ENCODE measurements at places on chromosomes 11 and 22. TPM values are rescaled to one million over a fixed set of nuclear protein-coding genes. Genes with fewer than 3 reads are reported as not detected.

DNA sequence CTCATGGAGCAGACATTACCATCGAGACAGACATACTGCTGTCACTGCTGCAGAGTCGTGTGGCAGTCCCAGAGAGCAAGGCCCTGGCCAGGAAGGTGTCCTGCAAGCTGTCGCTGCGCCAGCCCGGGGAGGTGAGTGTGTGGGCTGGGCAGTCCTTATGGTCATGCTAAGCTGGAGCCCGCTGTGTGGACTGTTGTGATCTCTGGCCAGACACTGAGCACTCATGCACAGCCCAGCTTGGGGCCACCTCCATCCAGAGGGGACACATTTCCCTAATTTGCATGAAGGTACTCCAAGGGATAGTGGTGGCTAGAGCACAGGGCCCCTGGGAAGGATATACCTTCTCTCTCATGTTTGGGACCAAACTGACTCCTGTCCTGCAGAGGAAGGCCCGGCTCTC, 9.6 kb downstream of the ANKK1 start:
- no peaks in the 10 kb centered on the region for H3K36me3 ChIP-seq
- H3K27me3 ChIP-seq: no peaks in the 10 kb centered on the region
- H3K27ac ChIP-seq: no peak overlapping the region
- H3K4me3 ChIP-seq: no peak overlapping the region
- no peak for DNase-seq

DNA sequence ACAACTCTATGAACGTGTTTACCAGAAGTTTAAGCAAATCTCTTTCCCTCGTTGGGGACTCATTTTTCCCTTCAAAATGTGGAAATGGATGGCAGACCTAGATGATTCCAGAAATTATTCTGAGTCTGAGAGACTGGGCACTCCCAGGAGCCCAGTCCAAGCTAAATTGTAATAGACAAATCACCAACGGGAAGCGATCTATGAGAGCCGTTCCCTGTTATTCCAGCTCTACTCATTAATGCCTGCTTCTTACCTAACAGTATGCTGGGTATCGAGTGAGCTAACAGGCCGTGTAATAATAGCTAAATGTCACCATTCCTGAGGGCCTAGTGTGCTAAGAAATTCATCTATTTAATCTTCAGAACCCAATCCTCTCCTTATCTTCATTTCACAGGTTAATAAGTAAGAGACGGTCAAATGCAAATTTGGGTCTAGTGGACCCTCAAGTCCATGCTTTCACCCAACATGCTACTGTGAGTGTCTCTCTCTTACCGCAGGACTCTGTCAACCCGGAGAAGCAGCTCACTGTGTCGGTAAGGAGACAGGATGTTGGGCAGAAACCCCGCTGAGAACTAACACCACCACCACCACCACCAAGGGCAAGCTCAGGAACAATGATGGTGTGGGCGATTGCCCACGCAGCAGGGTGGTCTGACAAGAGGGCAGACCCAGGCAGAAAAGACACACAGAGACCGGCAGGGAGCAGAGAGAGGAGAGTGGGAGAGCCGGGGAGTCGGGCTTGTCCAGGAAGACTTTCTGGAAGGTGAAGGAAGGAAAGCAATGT, 57.1 kb upstream of the TIMP3 start:
- H3K36me3 ChIP-seq: no peaks in the 10 kb centered on the region
- DNase-seq: no peak
- peaks cover 26% of the 10 kb centered on the region for H3K27me3 ChIP-seq
- H3K27ac ChIP-seq: no peak overlapping the region
- H3K4me3 ChIP-seq: no peak overlapping the region

SLC7A4 gene
- total RNA-seq: not detected

- peaks cover 6% of the 10 kb centered on the region for H3K27me3 ChIP-seq
- H3K4me1 ChIP-seq: peaks cover 2% of the 10 kb centered on the region
- no peak overlapping the region for H3K4me3 ChIP-seq
- H3K27ac ChIP-seq: no peak overlapping the region
Observed at GRCh38 chr11:34267417-34267816, 90.4 kb downstream of the ABTB2 start.

GRCh38 chr11:119880143-119880542, 151.1 kb upstream of the NECTIN1 start:
- DNase-seq: no peak
- no peaks in the 10 kb centered on the region for H3K4me1 ChIP-seq
- H3K4me3 ChIP-seq: no peak overlapping the region

PDGFB gene
- total RNA-seq: 13.3 TPM

- DNase-seq: no peak
- no peak overlapping the region for H3K27ac ChIP-seq
- H3K4me1 ChIP-seq: no peaks in the 10 kb centered on the region
- no peak overlapping the region for H3K4me3 ChIP-seq
- H3K36me3 ChIP-seq: peaks cover 8% of the 10 kb centered on the region
Observed at GRCh38 chr11:61846362-61847020, 18.4 kb downstream of the FADS2 start.

GRCh38 chr11:35166369-35167360, 27.7 kb downstream of the CD44 start:
- H3K4me3 ChIP-seq: peak overlapping the region; percentile 71
- H3K27me3 ChIP-seq: no peaks in the 10 kb centered on the region
- DNase-seq: peak; percentile 76
- H3K36me3 ChIP-seq: peaks cover 24% of the 10 kb centered on the region
- H3K27ac ChIP-seq: peak overlapping the region; percentile 99
